ENCODE measurements at places on chromosomes 2 and 18. TPM values are rescaled to one million over a fixed set of nuclear protein-coding genes. Genes with fewer than 3 reads are reported as not detected.

- no peak overlapping the region for H3K4me3 ChIP-seq
- no peaks in the 10 kb centered on the region for H3K27me3 ChIP-seq
- H3K36me3 ChIP-seq = peaks cover 24% of the 10 kb centered on the region
Measured at GRCh38 chr2:25478736-25479135, 137.0 kb upstream of the DNMT3A start.

GRCh38 chr2:156585457-156585856 is 149.3 kb downstream of the GPD2 start:
- H3K36me3 ChIP-seq = no peaks in the 10 kb centered on the region
- no peaks in the 10 kb centered on the region for H3K4me1 ChIP-seq
- no peak overlapping the region for H3K4me3 ChIP-seq
- H3K27me3 ChIP-seq = no peaks in the 10 kb centered on the region

LAMA1 gene
- polyA plus RNA-seq = not detected

STAMBP gene
- 62.9 TPM for polyA plus RNA-seq

CAD gene
- polyA plus RNA-seq = 5.4 TPM

NEU4 gene
- polyA plus RNA-seq = not detected

RGPD4 gene
- polyA plus RNA-seq = not detected

- peak; percentile 64 for DNase-seq
- no peak overlapping the region for H3K4me3 ChIP-seq
- H3K27me3 ChIP-seq = peaks cover 3% of the 10 kb centered on the region
- H3K4me1 ChIP-seq = peaks cover 2% of the 10 kb centered on the region
- H3K27ac ChIP-seq = no peak overlapping the region
- H3K36me3 ChIP-seq = peaks cover 9% of the 10 kb centered on the region
Measured at GRCh38 chr2:199979832-199980628, 24.6 kb downstream of the MAIP1 start.

GPR75 gene
- not detected for polyA plus RNA-seq

- no peak overlapping the region for H3K27ac ChIP-seq
- no peaks in the 10 kb centered on the region for H3K36me3 ChIP-seq
- no peaks in the 10 kb centered on the region for H3K27me3 ChIP-seq
- H3K4me3 ChIP-seq = no peak overlapping the region
- DNase-seq = no peak
- H3K4me1 ChIP-seq = no peaks in the 10 kb centered on the region
Measured at GRCh38 chr2:204032301-204032700, 95.7 kb downstream of the ICOS start.

DNA sequence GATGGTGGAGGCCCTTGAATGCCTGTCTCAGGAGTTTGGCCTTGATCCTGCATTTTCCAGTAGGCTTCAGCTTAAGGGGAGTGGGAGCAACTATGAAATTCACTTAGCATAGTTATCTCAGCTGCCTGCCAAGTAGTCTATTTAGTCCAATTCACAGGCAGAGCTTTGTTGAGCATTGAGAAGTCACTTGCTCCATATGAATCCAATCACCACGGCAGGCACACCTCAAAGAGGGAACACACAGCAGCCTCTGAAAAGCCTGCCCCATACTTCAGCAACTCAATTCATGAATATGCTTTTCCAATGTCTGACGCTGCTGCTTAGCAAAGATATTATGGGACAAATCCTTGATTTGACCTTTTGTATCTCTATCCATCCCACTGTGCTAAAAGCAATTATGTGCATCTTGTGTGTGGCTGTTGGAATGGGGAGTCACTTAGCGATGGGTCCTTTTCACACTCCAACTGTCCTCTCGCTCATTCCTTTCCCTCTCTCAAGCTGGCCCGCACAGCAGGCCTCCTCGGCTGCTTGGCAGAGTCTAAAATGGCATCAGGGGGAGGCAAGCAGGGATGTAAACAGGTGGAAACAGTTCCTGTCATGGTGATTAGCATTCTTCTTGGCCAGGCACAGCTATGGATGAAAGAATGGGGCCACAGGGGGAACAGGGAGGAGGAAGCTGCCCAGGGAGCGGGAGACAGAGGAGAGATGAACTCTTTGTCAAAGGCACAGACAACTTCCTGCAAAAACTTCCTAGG is 56.0 kb upstream of the LRPPRC start:
- H3K4me1 ChIP-seq = no peaks in the 10 kb centered on the region
- no peak overlapping the region for H3K27ac ChIP-seq
- H3K27me3 ChIP-seq = peaks cover 18% of the 10 kb centered on the region
- no peaks in the 10 kb centered on the region for H3K36me3 ChIP-seq

DNA sequence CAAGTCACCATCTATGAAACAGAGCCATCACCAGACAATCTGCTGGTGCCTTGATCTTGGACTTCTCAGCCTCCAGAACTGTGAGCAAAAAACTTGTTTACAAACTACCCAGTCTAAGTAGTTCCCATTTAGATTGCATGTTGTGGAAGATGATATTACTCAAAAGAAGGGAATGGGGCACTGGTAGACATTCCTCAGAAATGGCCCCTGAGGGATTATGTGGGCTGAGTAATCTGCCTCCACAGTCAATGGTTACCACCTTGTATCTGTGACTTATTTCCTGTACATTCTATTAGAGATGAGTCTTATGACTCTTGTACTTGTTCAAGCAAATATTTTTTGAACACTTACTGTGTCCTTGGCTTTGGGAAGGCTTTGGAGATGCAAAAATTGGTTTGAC is 160.4 kb downstream of the NUP35 start:
- no peaks in the 10 kb centered on the region for H3K4me1 ChIP-seq
- no peak for DNase-seq
- H3K27me3 ChIP-seq = no peaks in the 10 kb centered on the region
- no peak overlapping the region for H3K27ac ChIP-seq
- no peak overlapping the region for H3K4me3 ChIP-seq

- H3K4me3 ChIP-seq = no peak overlapping the region
- H3K27me3 ChIP-seq = peaks cover 22% of the 10 kb centered on the region
- DNase-seq = peak; percentile 38
- H3K4me1 ChIP-seq = peaks cover 8% of the 10 kb centered on the region
- H3K27ac ChIP-seq = no peak overlapping the region
- no peaks in the 10 kb centered on the region for H3K36me3 ChIP-seq
Measured at GRCh38 chr2:172434821-172435605, 7.6 kb downstream of the ITGA6 start.

DNA sequence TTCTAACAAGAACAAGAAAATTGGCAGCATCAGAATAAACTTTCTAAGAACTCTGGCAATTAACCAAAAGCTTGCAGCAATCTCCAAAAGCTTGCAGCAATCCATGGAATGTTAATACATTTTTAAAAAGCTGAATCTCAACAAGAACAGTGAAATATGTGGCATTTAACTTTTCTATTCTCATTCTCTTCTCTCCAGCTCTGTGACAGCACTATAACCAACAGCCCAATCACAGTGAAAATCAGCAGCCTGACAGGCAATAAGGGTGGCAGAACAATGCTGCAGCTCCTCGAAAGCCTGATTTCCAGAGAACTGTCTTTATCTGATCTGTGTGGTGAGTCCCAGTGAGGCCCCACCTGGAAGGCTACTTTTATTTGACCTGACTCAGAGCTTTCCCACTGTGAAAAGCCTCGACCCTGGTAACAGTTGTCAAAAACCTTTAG is 60.0 kb downstream of the TMEM131 start:
- H3K27ac ChIP-seq = peak overlapping the region; percentile 85
- no peaks in the 10 kb centered on the region for H3K27me3 ChIP-seq
- H3K4me1 ChIP-seq = peaks cover 99% of the 10 kb centered on the region
- no peak for DNase-seq

- peaks cover 50% of the 10 kb centered on the region for H3K4me1 ChIP-seq
- H3K27me3 ChIP-seq = no peaks in the 10 kb centered on the region
- H3K27ac ChIP-seq = no peak overlapping the region
- peaks cover 6% of the 10 kb centered on the region for H3K36me3 ChIP-seq
Measured at GRCh38 chr2:174243812-174244211, 4.5 kb downstream of the OLA1 start.

MBD1 gene
- polyA plus RNA-seq = 42.4 TPM

SLC4A3 gene
- polyA plus RNA-seq = not detected

DNA sequence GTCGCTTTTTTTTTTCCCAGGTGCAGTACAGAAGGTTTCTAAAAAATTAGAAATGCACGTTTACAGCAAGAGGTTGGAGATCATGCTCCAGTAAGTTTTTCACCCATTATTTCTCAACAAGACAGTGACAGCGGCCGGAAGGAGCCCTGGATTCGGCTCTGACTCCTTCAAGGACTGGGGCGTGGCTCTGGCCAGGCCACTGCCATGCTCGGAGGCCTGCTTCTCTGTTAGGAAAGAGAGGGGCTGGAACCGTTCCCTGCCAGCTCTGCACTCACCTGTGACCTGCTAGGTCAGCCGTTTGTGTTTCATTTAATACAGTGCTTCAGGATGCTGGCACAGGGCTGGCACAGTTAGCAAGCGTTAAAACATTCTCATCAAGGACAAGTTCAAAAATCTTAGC is 6.7 kb upstream of the IAH1 start:
- no peak for DNase-seq
- H3K4me3 ChIP-seq = no peak overlapping the region
- no peaks in the 10 kb centered on the region for H3K27me3 ChIP-seq
- no peak overlapping the region for H3K27ac ChIP-seq
- peaks cover 5% of the 10 kb centered on the region for H3K4me1 ChIP-seq

DNA sequence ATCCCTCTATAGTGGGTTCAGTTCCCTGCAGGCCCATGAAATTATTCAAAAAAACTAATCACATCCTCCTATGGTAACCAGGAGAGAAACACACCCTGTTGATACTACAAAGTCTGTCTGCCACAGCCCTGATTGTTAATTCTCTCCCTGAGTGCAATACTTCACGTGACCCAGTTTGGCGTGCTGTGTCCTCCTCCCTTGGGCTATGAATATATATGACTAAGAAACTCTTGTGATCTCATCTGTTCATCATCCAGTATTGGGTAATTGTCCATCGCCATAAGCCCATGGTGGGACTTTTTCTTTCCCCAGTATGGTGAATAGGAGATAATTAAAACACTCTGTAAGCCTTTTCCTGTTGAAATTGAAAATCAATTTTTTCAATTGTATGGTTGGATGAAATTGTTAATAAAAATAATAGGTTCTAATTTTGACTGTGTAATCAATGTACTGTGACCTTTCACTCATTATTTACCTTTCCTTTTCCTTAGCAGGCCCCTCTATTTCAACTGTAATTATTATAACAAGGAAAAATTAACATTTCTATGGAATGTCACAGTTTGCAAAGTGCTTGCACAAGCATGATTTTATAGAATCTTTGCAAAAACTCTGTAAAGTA is 1822.6 kb downstream of the SUCLG1 start:
- no peak for DNase-seq
- no peaks in the 10 kb centered on the region for H3K4me1 ChIP-seq
- H3K27me3 ChIP-seq = no peaks in the 10 kb centered on the region
- H3K4me3 ChIP-seq = no peak overlapping the region

DNA sequence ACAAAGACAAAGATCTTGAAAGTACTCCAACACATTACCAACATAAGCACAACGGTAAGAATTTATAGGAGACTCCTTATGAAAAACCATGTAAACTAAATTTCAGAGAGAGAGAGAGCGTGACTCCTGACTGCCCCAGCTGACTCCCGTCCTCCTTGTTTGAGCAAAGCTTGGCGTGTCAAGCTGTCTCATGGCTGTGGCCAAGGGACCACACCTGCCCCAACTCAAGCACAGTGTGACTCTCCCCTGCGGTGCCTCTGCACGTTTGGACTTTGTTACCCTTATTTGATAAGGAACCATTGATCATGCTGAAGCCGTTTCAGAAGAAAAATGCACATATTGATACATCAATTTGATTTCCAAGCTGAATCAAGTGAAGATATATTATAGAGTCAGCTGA is 124.8 kb downstream of the COL6A3 start:
- peaks cover 6% of the 10 kb centered on the region for H3K4me1 ChIP-seq
- no peak overlapping the region for H3K4me3 ChIP-seq
- no peaks in the 10 kb centered on the region for H3K36me3 ChIP-seq

- no peaks in the 10 kb centered on the region for H3K27me3 ChIP-seq
- no peak overlapping the region for H3K4me3 ChIP-seq
- no peaks in the 10 kb centered on the region for H3K36me3 ChIP-seq
Measured at GRCh38 chr2:192379736-192380135, 185.0 kb upstream of the TMEFF2 start.

IL1R2 gene
- not detected for polyA plus RNA-seq

GRCh38 chr2:131039908-131040660 is 53.2 kb downstream of the FAM168B start:
- H3K36me3 ChIP-seq = no peaks in the 10 kb centered on the region
- no peak for DNase-seq
- no peak overlapping the region for H3K27ac ChIP-seq
- H3K27me3 ChIP-seq = peaks cover 6% of the 10 kb centered on the region
- peaks cover 17% of the 10 kb centered on the region for H3K4me1 ChIP-seq

TFCP2L1 gene
- polyA plus RNA-seq = not detected

- no peaks in the 10 kb centered on the region for H3K27me3 ChIP-seq
- peaks cover 3% of the 10 kb centered on the region for H3K36me3 ChIP-seq
- no peak overlapping the region for H3K27ac ChIP-seq
Measured at GRCh38 chr2:128726236-128726635, 407.6 kb upstream of the HS6ST1 start.

DNA sequence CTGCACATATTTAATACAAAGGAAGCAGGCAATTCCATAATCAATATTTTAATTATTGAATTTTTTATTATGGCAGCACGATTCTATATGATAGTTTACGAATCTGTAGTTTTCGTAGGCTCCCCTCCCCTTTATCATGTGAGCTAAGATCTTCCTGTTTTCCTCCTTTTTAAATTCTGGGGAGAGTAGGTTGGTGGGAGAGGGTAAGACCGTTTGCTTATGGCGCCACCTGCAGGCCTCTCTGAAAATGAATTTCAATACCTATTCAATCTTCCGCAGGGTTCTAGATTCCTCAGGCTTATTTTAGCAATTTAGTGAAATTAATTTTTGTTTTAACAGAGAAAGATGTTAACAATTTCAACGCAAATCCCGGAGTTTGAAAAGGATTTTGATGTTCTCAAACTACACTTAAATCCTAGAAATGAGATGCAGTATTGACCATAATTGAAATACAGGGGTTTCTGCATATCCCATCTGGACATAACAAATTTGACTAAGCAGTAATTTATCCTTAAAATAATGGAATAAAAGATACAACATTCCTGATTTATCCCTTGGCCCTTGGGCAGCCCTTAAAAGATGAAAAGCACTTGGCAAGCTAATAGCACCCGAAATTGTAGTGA is 12.8 kb upstream of the GBX2 start:
- H3K4me1 ChIP-seq = peaks cover 5% of the 10 kb centered on the region
- DNase-seq = no peak
- no peak overlapping the region for H3K4me3 ChIP-seq
- H3K36me3 ChIP-seq = peaks cover 26% of the 10 kb centered on the region

DNA sequence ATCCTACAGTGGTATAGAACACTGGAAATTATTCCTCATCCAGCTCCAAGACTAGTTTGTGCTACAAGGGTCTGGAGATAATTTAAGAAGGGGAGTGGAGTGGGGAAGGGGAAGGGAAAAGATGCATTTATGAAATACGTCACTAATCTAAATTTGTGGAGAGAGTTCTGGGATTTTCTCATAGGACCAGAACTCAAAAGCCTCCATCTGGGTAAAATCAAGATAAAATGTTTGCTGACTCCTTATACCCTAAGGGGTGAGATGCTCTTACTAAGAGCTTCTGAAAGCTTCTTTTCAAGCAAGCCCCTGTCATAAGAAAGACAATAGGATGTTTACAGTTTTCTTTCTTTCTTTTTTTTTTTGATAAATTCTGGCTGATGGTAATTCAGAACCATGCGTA is 88.5 kb upstream of the RBMS1 start:
- H3K27me3 ChIP-seq = no peaks in the 10 kb centered on the region

All from naive B cell (primary cell).